ENCODE measurements at places on chromosomes 1 and 21. TPM values are rescaled to one million over a fixed set of nuclear protein-coding genes. Genes with fewer than 3 reads are reported as not detected.

Gene PITHD1
- polyA plus RNA-seq: 59.3 TPM

Gene BATF3
- polyA plus RNA-seq: 1.3 TPM

Gene GNG12
- 104 TPM for polyA plus RNA-seq

Gene BRDT
- not detected for polyA plus RNA-seq

Gene PLA2G2F
- 0.12 TPM for polyA plus RNA-seq

All from renal cortex interstitium (tissue), 15 donors.